ENCODE measurements at places on chromosomes 13 and 19. TPM values are rescaled to one million over a fixed set of nuclear protein-coding genes. Genes with fewer than 3 reads are reported as not detected.
A peak's percentile ranks its signal among the peaks of the same experiment; 100 is the strongest.

DNA sequence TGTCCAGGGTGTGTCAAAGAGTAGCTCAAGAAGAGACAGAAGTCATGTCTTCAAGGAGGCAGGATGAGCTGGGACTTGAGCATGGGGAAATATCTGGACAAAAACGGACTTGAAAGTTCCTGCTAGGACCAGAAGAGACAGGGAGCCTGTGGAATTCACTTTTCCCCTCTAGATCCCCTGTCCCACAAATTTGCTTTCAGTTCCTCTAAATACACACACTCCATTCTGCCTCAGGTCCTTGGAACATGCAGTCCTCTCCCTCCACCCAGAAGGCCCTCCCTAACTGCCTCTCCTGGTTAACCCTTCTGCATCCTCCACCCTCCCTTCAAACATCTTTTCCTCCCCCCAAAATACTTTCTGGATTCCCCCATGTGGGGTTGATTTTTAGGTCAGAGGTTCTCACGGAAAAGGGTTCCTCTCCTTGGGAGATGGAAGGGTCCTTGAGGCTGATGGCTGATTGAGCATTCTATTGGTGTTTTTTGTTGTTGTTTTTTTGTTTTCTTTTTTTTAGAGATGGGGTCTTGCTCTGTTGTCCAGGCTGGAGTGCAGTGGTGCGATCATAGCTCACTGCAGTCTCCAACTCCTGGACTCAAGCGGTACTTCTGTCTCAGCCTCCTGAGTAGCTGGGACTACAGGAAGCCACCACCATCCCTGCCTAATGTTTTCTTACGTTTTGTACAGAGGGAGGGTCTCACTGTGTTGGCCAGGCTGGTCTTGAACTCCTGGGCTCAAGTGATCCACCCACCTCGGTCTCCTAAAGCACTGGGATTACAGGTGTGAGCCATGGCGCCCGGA is 6.9 kb upstream of the RETN start:
- no peak for DNase-seq

DNA sequence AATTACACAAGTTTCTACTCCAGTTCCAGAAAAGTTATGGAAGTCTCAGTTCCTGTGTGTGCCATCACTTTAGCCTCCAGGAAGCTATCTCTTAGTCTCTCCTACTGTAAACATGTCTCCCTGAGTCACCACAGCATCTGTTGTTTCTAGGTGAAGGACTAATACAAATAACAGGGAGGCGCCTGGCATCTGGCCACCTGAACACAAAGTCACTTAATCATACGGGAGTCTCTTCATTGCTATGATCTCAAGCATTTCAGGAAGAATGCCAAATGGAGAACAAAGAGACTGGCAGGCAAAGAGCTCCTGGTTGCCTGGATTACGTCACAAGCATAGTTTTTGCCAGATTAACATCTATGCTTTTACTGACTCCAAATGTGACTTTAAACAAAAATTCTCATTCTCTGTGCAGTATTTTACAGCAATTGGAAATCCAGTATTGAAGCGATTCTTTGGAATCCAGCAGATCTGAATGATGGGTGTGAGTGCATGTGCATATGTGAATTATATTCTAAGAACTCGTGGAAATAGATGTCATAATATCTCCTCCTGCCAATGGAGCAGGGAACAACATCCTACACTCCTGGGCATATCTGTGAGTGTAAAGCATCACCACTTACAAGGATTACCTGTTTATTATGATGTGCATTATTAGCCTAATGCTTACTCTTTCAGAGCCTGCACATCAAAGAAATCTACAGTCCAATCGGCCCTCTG is 572.8 kb downstream of the PCDH9 start:
- DNase-seq, result peak; percentile 99

The PSG6 gene
- 0.17 TPM for total RNA-seq

GRCh38 chr13:28559636-28560259 is 64.8 kb upstream of the FLT1 start:
- no peak for DNase-seq

The TMEM190 gene
- not detected for total RNA-seq

DNA sequence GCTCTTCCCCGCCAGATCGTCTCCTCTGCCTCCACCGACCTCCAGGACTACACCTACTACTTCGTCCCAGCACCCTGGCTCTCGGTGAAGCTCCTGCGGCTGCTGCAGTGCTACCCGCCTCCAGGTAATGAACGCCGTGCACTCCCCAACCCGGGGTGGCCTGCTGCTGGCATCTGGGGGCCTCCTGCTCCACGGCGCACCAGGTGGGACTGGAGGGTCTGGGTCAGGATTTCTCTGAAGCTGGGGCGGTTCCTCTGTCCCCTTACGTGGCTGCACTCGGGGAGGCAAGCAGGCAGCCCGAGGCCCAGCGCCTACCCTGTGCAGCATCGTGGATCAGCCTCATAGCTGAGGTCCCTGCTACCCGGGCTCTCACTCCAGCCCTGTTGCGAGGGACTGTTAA is 17.5 kb downstream of the FUZ start:
- DNase-seq, result no peak

DNA sequence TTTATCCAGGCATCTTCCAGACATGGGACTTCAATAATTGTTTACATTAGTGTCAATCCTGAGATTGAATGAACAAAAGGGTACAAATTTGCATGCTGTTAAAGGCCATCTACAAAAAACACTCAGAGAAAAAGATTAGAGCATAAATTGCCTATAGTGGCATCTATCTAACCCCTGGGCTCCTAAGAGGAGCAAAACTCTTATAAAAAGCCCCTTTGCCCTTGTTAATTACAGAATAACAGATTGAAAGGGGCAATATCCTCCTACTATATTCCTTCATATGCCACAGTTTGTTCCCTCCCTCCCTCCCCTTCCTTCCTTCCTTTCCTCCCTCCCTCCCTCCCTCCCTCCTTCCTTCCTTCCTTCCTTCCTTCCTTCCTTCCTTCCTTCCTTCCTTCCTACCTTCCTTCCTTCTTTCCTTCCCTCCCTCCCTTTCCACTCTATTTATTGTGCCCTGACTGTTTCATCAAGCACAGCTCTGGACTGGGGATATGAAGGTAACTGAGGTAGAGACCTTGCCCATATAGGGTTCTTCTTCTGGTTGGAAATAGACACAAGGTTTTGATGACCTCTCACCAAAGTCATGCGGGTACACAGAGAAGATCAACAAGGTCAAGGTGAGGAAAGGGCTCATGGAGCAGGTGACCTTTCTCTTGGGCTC is 49.5 kb downstream of the PCDH8 start:
- no peak for DNase-seq

DNA sequence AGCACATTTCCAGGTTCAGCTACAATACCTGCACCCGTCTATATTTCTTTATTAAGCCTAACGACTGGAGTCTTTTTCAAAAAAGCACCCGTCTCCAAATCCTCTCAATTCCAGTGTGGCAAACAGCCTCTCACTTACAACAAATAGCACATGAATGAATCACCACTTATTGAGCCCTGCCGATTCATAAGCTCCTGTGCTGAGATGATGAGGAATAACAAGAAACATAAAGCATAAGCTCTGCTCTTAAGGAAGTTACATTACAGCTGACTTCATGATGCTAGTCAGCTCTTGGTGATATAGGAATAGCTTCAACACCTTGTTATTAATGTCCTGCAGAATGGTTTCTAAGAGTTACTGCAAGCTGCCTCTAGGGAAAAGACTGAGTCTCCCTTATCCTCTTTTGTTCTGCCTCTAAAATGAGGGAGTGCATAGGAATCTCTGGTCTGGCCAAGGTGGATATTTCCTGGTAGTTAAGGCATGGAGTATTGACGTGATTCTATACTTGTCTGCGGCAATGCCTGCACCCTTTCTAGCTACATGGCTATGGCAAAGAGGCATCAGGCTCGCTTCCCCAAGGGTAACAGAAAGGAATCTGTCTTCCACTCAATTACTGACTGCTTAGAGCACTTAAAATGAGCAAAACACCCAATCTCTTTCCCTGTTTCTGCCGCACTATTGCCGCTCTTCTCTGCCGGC is 195.7 kb downstream of the KLF12 start:
- DNase-seq, result peak; percentile 84

GRCh38 chr13:50644081-50644871 is 199.2 kb downstream of the DLEU7 start:
- DNase-seq, result no peak

The ZNF30 gene
- total RNA-seq, result 3.1 TPM

- no peak for DNase-seq
Measured at GRCh38 chr19:48530066-48530720, 18.6 kb upstream of the LMTK3 start.

The ZNF761 gene
- total RNA-seq, result 9.2 TPM
